Fibroblast of skin of abdomen (primary cell): ENCODE measurements at places on chromosomes 2 and 18.
A peak's percentile ranks its signal among the peaks of the same experiment; 100 is the strongest.

DNA sequence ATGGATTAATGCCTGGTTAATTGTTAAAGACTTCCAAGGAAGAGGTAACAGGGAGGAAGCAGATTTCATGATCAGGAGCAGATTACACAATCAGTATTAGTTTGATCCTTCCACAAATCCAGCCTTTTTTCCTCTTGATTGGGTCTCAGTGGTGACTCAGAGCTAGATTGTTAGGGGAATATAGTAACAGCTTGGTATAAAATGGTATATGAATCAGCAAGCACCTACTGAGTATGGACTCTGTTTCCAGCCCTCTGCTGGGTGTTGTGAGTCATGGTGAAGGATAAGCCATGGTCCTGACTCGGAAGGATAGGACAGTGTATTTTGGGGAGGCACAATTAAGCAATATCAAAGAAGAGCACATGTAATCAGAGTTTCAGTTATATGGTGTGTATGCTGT, 272.4 kb upstream of the DPP10 start:
- DNase-seq, result no peak

GRCh38 chr2:201404699-201405280, 46.5 kb downstream of the TRAK2 start:
- DNase-seq, result no peak

DNA sequence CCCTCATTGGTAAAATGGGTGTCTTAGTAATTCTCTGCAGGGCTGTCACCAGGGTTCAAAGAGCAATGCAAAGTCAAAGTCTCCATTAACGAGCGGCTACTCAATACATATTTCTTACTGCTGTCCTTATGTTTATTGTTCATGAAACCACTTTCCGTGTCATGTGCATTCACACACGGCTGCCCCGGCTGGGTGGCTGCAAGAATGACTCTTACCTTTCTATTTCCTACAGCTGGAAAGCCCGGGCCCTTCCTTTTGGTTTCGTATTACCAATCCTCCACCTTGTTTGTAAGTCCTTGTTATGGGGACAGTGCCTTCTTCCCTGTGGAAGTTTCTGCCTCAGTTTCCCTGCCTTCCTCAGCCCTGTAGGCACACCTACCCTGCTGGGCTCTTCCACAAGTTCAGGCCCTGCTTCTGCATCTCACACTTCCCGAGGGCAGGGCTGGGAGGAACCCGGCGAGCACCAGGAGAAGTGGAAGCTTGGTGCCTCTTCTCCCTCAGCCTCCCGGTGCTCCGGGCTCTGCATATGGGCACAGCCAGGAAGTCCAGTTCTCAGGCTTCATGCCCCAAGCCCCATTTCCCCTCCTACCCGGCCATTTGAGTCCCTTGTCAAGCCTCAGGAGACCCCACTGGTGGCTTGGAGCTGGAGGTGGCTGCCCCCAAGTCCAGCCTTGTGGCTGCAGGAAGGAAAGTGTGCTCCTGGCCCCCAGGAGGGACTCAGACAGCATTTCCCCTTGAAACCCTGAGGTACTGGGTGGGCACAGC, 18.7 kb upstream of the ACKR3 start:
- no peak for DNase-seq

- peak; percentile 5 for DNase-seq
Measured at GRCh38 chr2:102664471-102664909, 45.1 kb downstream of the SLC9A2 start.
